GM18507 (cell line): ENCODE measurements at places on chromosomes 3 and 15.

GRCh38 chr3:106877627-106878026, 499.6 kb upstream of the CCDC54 start:
- DNase-seq: no peak

DNA sequence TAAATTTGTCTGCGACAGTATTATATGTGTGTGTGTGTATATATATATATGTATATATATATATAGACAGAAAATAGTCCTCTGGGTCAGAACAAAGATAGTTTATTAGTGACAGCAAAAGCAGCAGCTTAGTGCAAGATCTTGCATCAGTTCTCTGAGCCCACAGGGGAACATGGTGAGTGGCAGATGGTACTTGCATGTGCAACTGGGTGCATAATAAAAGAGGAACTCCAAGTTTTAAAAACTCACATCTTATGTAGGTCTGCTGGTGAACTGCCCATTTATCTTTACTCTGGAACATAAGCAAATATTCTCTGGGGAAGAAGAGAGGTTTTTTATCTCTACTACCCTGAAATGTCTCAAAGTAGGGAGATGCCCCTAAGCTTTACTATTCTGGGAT, 276.4 kb downstream of the POLQ start:
- no peak for DNase-seq

- DNase-seq: no peak
These were observed 201.4 kb downstream of the SSR3 start for GRCh38 chr3:156353563-156353962.

DNA sequence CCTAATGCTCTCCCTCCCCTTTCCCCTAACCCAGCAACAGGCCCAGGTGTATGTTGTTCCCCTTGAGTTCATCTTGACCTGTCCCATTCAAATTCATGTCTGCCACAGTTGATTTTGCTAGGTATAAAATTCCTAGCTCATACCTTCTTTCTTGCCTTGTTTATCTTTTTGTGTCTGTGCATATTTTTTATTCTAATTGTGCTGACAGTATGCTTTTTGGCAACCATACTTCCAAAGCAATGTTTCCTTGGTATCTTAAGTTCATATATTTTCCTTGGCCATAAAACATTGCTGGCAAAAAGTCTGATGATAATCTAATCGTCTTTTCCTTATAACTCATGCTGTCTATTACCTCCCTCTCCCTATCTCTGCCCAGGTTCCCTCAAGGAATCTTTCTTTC, 15.5 kb downstream of the LNP1 start:
- no peak for DNase-seq

DNA sequence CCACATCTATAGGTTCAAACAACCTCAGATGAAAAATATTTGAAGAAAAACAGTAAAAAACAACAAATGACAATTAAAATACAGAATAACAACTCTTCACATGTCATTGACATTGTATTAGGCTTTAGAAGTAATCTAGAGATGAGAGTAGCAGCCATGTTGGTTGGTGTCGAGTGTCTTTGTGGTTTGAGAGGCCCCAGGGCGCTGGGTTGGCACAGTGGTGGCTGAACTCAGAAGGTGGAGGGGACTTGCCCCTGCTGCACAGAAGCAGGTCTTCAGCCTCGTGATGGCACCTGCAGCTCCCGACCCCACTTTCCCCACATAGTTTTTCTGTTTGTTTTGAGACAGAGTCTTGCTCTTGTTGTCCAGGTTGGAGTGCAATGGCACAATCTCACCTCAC, 187.2 kb downstream of the OSBPL10 start:
- no peak for DNase-seq

GRCh38 chr15:75171408-75171807, 30.3 kb upstream of the C15orf39 start:
- DNase-seq: no peak

- DNase-seq: no peak
These were observed 24.8 kb downstream of the SH3BP5 start for GRCh38 chr3:15307580-15307979.

- DNase-seq: no peak
These were observed 76.6 kb upstream of the DLG1 start for GRCh38 chr3:197375001-197375441.

GRCh38 chr15:100878648-100879047, 983 bp upstream of the ALDH1A3 start:
- DNase-seq: no peak

DNA sequence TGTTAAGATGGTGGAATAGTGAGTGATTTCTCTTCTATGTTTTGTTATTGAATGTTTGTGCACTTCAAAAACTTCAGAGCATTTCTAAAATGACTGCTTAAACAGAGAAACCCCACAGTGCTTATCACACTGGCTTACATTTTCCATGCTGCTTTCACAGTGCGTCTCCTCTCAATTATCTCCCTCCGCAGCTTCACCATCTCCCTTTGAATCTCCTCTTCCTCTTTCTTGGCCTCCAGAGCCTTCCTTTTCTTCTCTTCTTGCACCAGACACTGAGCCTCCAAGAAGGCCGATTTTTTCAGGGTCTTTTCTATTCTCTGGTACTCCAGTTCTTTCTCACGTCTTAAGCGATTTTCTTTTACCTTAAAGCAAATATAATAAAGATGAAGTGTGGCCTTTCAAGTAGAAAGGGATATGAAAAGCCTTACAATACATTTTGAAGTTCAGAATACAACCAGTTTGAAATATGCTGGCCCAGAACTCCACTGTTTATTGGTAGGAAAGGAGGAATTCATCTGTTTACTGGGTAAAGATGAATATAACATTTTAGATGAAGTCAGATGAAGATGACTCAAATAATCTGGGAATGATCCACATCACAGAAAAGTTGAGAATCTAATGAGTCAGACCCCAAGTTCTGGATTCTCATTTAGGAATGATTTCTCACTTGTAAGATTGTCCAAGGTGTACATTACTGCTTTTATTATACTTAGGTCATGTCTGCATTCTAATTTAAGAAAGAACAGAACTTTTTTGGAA, 21.4 kb downstream of the CCDC191 start:
- no peak for DNase-seq

GRCh38 chr3:187989575-187990153, 164.3 kb upstream of the LPP start:
- DNase-seq: no peak

DNA sequence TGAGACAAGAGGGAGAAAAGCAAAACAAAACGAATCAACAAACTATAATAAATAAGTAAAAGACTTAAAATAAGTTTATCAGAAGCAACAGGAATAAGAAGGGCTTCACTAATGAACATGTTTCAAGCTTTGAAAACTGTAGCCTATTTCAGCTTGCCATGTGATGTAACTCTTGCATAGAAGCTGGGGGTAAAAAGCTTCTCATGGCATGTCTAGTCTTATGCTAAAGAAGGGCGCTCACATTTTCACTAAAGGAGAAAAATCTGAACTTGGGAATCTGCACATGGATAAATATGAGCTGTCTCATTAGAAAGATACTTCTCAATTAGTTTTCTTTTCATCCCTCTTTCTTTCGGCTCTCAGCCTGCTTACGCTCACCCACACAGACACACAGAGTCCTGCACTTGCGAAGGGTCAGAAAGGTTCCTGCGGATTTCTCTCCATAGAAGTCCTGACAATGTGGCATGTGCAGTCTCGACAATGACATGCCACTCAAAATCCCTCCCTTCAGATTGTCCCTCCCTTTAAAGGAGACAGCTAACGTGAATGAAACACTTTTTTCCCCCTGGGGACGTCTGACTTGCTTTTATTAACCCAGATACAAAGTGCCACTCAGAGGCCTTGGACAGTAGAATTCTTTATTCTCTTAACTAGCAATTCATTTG, 568.9 kb upstream of the NR2F2 start:
- no peak for DNase-seq

- no peak for DNase-seq
These were observed 1072.1 kb downstream of the PLOD2 start for GRCh38 chr3:145088917-145089316.

DNA sequence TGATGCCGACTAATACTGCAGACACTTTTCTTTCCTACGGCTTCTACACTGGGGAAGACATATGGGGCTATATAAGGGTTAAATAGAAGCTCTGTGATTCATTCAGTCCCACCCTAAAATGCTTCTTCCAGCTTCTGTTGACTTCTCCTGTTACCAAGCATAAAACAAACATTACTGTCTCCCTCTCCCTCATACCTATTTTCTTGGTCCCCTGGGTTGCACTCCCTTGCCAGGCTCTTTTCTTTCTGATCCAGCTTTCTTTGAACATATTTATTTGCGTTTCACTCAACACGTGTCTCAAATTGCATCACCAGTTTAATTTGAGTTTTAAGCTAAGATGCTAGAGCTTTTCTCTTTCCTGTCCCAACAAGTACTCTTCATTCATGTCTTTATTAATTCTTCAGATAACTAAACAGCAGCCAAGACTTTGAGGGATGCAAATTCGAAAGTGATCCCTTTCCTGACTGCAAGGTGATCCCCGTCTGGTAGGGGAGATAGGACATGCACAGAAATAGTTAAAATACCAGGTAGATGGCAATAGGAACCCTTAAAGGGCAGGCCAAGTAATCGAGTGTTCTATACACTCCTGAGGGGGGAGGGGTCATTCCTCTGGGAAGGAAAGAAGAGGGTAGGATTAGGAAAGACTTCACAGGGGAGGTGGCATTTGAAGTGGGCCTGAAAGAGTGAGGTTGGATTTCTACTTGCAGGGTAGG, 198.6 kb upstream of the BCL6 start:
- no peak for DNase-seq

DNA sequence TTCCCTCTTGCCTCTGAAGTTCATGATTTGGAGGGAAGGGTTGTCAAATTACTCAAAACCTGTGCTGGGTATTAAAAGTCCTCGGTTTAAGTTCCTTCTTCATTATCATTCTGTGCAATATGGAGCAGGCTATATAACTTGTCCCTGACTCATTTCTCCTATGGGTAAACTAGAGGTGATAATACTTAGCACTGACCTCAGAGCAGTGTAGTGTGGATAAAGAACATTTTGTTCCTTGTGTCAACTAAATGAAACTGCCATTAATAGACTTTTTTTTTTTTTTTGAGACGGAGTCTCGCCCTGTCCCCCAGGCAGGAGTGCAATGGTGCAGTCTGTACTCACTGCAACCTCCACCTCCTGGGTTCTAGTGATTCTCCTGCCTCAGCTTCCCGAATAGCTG, 2.2 kb upstream of the BBX start:
- no peak for DNase-seq

- DNase-seq: peak; percentile 60
These were observed at the start of gene MITF for GRCh38 chr3:69739204-69740102. TSS of gene MITF (plus strand) at chr3:69739464. CDS start at chr3:69739598, 134 bp downstream.

- DNase-seq: no peak
These were observed 51.5 kb downstream of the TGFBR2 start for GRCh38 chr3:30657914-30658313.

- no peak for DNase-seq
These were observed 315.1 kb upstream of the IGF1R start for GRCh38 chr15:98333251-98333650.

GRCh38 chr3:9068051-9068450, 104.8 kb upstream of the RAD18 start:
- DNase-seq: no peak

GRCh38 chr15:29666241-29666640, 156.0 kb downstream of the TJP1 start:
- DNase-seq: no peak

- DNase-seq: no peak
These were observed 17.7 kb downstream of the MUC20 start for GRCh38 chr3:195738274-195739044.
